MG63 (cell line): ENCODE measurements at places on chromosomes 11 and 22. TPM values are rescaled to one million over a fixed set of nuclear protein-coding genes. Genes with fewer than 3 reads are reported as not detected.

Gene TH
- not detected in 2 replicates for total RNA-seq

- peak; percentile 28 for DNase-seq
Measured at GRCh38 chr22:48943567-48944432, 883.9 kb downstream of the BRD1 start.

Gene IL17REL
- not detected in 2 replicates for total RNA-seq

DNA sequence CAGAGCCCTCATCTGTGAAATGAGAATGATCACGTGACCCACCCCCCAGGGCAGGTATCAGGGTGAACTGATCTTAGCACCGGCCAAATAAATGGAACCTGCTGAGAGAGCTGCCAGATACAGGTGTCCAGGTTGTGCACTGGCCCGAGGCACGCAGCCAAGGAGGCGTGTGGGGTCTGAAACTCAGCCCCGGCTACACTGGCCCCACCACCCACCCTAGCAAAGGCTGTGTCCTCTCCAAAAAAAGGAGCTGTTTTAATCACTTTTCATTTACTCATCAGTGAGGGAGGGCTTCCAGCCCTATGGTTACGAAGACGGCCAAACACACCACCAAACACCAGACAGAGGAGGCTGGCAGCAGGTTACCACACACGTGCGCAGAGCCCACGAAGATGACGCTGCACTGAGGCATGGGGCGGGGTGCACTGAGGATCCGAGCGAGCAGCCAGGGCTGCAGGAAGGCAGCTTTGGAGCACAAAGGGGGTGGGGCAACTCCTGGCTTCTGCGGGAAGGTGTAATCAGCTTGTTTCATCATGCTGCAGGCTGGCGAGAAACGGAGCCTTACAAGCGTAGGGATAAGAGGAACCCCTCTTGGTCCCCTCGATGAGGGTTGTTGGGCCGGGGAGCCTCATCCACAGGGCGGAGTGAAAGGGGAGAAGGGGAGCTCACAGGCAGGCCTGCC, 19.5 kb upstream of the SLC22A12 start:
- DNase-seq, result peak; percentile 10

Gene EIF1AD
- total RNA-seq, result 17.5 and 32.3 TPM in 2 replicates

GRCh38 chr11:63985812-63986155, 454 bp upstream of the OTUB1 start:
- DNase-seq, result peak; percentile 38

GRCh38 chr11:92569726-92570125, 345.1 kb downstream of the FAT3 start:
- no peak for DNase-seq
